ENCODE measurements at places on chromosomes 5 and 9. TPM values are rescaled to one million over a fixed set of nuclear protein-coding genes. Genes with fewer than 3 reads are reported as not detected.
A peak's percentile ranks its signal among the peaks of the same experiment; 100 is the strongest.

DNA sequence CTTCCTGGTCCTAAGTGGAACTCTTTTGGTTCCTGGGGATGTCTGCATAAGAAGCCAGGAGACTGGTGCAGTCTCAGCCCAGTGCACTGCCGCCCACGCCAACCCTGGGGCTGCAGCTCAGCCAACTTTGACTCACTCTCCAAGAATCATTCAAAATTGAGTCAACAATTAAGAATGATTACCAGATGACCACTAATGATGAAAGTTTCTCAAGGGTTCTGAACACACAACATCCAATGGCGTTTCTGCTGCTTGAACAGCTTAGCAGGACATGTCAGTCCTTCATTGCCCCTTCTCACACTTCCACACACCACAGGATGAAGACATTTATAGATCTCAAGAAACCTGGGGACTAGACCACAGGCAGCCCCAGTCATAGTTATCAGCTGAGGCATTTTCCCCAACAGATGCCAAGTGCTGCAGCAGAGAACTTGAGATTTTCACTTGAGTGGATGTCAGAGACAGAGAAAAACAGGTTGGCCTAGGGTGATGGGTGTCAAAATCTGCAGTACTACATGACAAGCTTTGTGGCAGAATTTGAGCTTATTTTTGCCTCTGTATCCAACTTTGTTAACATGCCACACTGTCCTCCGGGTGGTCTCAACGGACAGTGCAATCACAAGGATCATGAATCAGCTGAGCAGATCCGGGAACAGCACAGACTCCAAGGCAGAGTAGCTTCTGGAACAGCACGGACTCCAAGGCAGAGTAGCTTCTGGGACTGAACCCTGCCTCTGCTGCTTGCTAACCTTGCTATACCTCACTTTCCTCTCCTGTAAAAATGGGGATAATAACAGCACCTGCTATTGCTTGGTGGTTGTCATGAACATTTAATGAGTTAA lies 356.1 kb downstream of the SPOCK1 start:
- DNase-seq, result no peak

DNA sequence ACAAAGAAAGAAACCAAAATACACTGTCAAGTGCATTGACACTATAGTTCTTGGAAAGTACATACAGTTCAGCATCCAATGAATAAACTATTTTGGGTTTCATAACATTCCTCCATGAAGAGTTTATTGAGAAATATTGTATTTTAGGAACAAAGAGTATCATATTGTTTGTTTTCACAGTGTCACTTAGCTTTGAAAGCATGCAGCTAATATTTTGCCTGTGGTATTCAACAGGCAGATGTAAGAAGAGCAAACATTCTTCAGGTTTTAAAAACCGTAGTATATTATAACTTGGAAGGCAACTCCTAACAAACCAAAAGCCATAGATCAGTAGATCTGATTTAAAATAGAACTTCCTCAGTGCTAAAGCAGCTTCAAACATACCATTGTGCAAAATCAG lies 4.5 kb downstream of the PRELID2 start:
- DNase-seq, result no peak

- no peak for DNase-seq
Observed at GRCh38 chr5:108531367-108532128, 149.7 kb upstream of the FBXL17 start.

GRCh38 chr5:11692636-11693035 lies 211.6 kb downstream of the CTNND2 start:
- no peak for DNase-seq

DNA sequence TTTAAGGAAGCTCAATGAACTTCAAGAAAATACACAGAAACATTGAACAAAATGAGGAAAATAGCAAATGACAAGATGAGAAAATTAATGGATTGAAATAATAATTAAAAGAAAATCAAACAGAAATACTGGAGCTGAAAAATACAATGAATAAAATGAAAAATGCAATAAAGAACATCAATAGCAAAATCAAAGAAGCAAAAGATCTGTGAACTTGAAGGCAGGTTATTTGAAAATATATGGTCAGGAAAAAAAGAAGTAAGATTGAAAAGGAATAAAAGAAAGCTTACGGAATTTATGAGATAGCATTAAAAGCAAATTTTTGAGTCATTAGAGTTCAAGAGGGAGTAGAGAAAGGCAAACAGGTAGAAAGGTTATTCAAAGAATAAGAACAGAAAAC lies 42.4 kb downstream of the CERT1 start:
- DNase-seq, result no peak

DNA sequence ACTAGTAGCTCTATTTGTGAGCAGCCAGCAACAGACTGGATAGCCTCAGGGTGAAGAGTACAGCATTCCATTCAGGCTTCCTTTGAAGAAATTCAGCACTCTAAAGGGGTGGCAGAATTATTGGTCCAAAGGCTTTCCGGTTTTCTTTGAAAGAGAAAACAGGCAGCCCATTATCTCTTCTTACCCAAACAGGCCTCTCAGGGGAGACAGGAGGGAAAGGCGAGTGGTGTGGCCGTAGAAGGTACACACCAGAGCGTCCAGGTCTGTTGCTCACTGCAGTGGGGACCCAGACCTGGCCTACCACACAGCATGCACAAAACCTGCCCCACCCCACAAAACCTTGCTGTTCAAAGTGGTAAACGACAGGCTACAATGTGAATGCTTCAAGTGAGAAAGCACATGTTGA lies 83.3 kb downstream of the ZNF608 start:
- no peak for DNase-seq

GRCh38 chr9:124488641-124489210 lies 18.5 kb downstream of the NR5A1 start:
- DNase-seq, result no peak

DNA sequence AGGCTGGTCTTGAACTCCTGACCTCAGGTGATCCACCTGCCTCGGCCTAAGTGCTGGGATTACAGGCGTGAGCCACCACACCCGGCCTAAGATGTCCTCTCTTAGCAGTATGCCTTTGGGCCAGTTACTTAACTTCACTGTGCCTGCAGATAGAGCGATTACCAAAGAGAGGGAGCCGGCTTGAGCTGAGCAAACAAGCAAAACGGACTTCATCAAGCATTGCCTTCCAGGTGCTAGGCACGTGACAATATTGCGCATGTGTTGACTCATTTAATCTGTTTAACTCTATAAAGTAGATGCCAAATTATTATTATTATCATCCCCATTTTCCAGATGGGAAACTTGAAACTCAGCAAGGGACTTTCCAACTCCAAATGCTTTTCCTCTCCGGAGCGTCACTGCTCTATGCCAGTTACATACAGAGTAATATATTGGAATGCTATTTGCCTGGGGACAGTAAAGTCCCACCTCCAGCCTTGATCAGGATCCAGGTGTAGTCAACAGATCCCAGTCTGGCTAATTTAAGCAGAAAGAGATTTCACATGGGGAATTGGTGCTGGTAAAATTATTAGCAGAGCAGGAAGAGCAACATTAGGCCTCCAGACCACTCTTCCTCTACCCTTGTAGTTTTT lies 5.6 kb upstream of the C9orf152 start:
- peak; percentile 80 for DNase-seq

GRCh38 chr9:19430201-19430760 lies 21.5 kb downstream of the ACER2 start:
- no peak for DNase-seq

DNA sequence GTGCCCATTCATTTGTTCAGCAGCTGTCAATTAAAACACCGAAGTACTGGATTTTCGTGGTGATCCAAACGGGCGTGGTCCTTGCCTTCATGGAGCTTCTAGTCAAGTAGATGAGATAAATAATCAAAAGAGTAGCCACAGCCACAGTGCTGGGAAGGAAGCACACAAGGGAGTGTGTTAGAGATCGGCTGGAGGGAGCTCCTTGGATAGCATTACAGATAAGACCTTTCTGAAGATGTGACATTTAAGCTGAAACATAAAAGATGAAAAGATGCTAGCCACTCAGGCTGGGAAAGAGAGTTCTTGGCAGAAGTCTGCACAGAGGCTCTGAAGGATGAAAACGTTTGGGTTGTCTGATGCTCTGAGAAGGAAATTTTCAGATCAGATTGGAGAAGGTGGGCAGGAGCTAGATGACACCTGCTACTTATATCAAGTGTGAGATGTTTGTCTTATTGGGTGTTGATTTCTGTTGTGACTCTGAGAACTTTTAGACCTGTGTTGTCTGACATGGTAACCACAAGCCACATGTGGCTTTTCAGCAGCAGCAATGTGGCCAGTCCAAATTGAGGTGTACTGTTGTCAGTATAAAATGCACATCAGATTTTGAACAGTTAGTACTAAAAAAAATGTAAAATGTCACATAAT lies 123.9 kb downstream of the TLE4 start:
- no peak for DNase-seq

- DNase-seq, result peak; percentile 74
Observed at GRCh38 chr9:76687861-76688391, 76.3 kb upstream of the PCA3 start.

- no peak for DNase-seq
Observed at GRCh38 chr5:142182840-142183239, 74.3 kb downstream of the NDFIP1 start.

DNA sequence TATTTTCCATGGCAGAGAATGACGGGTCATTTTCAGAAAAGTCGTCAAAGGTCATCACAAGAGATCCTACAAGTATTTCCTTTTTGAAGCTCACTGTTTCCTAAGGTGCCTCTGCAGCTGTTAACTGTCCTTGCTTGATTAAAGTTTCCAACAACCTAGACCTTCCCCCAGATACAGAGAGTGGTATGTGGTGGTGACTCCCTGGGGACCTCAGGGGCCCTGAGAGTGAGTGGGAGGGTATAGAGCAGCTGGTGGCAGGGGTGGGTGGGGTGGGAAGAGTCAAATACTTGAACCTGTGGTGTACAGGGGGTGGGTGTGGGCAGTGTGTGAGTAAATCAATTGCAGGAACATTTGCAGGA lies 1.6 kb upstream of the CD72 start:
- DNase-seq, result no peak

DNA sequence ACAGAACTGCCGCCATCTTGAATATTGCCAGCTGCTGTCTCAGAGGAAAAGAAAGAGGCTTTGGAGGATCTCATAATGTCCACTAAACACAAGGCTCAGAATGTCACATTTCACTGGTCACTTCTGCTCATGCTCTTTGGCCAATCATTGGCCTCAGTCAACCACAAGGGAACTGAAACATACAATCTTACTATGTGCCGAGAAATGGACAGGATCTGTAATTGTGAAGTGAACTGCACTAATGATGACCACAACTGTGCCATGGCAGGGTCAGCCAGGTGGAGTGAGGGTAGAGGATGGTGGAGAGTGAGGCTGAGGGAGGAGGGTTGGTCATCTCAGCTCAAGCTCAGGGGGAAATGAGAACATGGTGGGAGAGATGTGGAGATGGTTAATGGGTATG lies 32.8 kb downstream of the GDNF start:
- no peak for DNase-seq

GRCh38 chr5:138961221-138961620 lies 86.1 kb upstream of the LRRTM2 start:
- DNase-seq, result no peak

DNA sequence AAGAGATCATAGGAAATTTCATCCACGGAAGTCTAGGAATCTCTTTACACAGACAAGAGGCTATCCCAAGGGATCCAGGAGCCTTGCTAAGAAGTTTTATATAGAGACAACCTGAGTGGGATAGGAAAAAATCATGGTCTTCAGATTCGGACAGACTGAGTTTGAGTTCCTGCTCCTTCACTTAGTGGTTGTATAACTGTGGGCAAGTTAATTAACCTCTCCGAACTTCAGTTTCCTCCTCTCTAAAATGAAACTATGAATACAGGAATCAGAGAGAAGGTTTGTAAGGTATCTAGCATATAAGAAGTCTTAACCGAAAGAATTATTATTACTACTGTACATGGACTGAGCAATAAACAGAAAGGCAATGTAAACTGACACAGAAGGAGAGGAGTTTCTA lies 35.1 kb downstream of the NR2F1-AS1 start:
- DNase-seq, result no peak

DNA sequence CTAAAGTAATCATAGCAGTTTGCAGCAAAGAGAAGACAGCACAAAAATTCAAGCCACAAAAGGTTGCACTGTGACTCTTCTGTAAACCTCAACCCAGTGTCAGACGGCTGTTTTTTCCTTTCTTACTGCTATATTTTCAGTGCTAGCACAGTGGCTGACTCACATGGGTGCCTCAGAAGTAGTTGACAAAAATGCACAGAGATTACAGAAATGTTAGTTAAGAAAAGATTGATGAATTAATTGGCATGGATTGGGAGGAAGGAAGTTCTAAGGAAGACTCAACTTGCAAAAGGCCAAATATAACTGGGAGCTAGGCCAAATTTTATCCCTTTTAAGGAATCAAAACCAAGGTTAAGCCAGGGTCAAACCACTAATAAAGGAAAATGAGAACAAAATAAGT lies 43.7 kb upstream of the ITGA1 start:
- DNase-seq, result no peak

GRCh38 chr9:132943651-132944293 lies 644 bp downstream of the TSC1 start:
- peak; percentile 14 for DNase-seq

DNA sequence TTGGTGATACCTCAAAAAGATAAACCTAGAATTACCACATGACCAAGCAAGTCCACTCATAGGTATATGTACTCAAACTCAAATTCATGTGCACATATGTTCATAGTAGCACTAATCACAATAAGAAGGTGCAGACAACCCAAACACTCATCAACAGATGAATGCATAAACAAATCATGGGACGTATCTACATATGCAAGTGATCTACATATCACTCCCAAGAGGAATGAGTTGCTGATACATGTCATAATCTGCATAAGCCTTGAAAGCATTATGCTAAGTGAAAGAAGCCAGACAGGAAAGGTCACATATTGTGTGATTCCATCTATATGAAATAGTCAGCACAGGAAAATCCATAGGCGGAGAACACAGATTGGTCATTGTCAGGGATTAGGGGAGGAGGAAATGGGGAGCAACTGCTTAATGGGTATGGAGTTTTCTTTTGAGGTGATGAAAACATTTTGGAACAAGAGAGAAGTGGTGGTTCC lies 10.6 kb upstream of the GPX8 start:
- no peak for DNase-seq

The TNFSF15 gene
- 3.3 TPM for total RNA-seq

The DIAPH1 gene
- total RNA-seq, result 70.5 TPM

The GBA2 gene
- 160 TPM for total RNA-seq

The HAVCR2 gene
- 9.9 TPM for total RNA-seq

The CRHBP gene
- not detected for total RNA-seq

The BTNL3 gene
- not detected for total RNA-seq

The C9orf50 gene
- not detected for total RNA-seq

The CSNK1G3 gene
- 33.5 TPM for total RNA-seq

The FGF10 gene
- 27.2 TPM for total RNA-seq

The HAPLN1 gene
- 5.1 TPM for total RNA-seq

The CNTFR gene
- total RNA-seq, result 2.4 TPM

The RAB14 gene
- total RNA-seq, result 16.8 TPM

The SPATA31A7 gene
- not detected for total RNA-seq

The ANKRD20A1 gene
- total RNA-seq, result not detected

Measured in stomach (tissue), 19 donors.